Stromal cell of bone marrow (primary cell): ENCODE measurements at places on chromosomes 1 and 21.

- no peak for DNase-seq
Measured at GRCh38 chr1:181075766-181076350, 12.6 kb upstream of the IER5 start.

DNA sequence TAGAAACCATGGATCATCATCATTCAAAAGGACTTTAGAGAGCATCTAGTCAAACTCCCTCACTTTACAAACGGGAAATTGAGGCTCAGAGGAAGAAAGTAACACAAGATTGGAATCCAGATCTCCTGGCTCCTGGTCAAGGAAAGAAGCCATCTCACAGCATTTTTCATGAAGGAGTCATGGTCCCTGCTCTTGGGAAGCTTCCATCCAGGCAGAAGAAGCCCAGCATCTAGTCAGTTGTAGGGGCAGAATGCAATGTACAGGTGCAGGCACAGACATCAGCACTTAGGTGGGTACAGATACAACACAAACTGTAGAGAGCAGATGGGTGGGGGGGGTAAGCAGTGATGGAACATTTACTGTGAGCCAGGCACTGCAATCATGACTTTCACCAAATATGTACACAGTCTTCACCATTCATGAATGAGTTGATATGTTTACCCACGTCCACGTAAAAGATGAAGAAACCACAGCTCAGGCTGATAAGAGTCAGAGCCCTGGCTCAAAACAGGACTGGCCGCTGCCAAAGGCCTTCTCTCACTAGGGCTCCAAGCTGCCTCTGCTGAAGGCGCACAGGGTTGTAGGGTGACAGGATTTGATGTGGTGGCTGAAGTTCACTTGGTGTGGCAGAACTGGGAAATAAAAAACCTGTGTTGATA, 44.0 kb downstream of the OPTC start:
- no peak for DNase-seq

GRCh38 chr1:233197940-233198339, 97.6 kb downstream of the PCNX2 start:
- DNase-seq: no peak

DNA sequence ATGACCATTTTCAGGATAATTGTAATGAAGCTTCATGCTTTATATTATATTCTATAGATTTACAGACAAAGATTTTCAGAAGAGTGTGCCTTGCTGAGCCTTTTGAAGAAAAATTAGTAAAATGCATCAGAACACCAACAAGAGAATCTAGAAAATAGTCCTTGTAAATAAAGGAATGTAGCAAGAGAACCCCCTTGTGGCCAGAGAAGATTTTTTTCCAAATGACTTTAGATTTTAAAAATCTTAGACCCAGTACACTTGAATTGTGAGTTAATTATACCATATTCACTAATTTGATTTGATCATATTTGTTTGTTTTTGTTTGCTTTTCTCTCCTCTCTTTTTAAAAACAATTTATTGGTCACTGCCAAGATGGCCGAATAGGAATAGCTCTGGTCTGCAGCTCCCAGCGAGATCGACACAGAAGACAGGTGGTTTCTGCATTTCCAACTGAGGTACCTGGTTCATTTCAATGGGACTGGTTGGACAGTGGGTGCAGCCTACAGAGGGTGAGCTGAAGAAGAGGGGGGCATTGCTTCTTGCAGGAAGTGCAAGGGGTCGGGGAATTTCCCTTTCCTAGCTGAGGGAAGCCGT, 12.8 kb upstream of the IFI44L start:
- no peak for DNase-seq

DNA sequence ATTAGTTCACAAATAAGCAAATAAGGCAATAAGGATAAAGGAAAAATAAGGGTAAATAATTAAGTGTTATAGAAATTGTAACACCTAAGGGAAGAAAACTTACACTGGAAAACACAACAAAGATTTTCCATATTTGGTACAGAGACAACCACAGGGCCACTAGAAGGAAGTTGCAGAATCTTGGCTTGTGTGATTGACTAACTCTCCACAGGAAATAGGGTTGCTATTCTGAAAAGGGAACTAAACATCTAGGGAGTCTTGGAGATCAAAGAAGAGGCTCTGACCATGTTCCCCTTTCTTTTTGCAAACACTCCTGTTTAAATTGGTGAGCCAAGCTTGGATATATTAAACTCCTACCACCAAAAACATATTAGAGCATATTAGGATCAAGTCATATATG, 59.1 kb downstream of the APCS start:
- no peak for DNase-seq

GRCh38 chr21:42835611-42836401, 43.5 kb downstream of the WDR4 start:
- DNase-seq: no peak

GRCh38 chr1:7250176-7250575, 464.9 kb downstream of the CAMTA1 start:
- DNase-seq: no peak

GRCh38 chr1:194013561-194013960, 827.1 kb upstream of the B3GALT2 start:
- DNase-seq: no peak

- peak; percentile 97 for DNase-seq
Measured at GRCh38 chr21:42939582-42940413, 14.4 kb upstream of the ERVH48-1 start.

GRCh38 chr21:35952651-35953340, 107.5 kb downstream of the SETD4 start:
- no peak for DNase-seq

DNA sequence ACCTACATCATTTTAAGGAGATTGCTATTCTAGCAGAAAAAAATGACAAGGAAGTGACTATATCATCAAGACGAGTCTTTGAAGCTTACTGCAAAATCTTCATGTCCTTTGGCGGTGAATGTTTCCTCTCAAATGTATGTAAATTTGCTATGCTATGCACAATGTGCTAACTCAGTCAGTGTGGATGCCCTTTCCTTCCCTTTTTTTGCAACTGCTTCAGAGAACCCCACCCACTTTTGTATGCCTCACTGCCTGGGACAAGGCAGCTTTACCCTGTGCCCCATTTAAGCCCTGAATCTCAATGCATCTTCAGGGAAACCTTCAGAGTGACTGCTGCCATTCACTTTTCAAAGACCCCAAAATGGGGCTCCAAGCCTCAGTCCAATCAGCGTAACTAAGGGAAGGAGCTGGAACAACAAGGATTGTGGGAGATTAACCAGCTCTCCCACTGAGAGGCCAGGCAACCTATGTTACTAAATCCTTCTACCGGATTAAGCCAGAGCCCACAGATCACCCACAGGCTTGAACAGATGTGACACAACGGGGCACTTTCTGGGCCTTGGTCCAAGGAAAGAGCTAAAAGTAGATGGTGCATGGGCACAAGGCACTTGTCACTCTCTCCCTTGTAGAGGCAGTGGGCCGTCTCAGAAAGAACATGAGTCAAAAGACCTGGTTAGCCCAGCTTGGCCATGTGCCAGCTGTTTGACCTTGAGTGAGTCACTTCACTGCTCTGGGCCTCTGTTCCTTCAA, 154.4 kb downstream of the PLPP3 start:
- DNase-seq: no peak

DNA sequence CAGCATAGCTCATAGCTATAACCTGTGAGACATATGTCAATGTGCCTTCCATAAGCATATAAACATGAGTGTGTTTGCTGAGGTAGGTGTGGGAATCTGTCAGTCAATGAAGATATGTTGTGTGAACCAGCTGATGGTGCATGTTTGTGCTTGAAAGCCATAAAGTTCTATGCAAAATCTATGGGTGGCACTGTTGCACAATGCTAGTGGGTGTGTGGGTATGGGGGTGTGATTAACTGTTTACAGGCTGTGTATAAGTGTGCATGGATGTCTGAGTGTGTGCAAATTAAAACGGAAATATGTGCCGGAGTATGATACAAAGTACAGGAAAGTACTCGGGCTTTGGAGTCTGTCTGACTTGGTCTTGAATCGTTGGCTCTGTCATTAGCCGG, 1.0 kb upstream of the ATP2B4 start:
- DNase-seq: no peak

- no peak for DNase-seq
Measured at GRCh38 chr1:11461531-11462137, 17.3 kb upstream of the DISP3 start.

DNA sequence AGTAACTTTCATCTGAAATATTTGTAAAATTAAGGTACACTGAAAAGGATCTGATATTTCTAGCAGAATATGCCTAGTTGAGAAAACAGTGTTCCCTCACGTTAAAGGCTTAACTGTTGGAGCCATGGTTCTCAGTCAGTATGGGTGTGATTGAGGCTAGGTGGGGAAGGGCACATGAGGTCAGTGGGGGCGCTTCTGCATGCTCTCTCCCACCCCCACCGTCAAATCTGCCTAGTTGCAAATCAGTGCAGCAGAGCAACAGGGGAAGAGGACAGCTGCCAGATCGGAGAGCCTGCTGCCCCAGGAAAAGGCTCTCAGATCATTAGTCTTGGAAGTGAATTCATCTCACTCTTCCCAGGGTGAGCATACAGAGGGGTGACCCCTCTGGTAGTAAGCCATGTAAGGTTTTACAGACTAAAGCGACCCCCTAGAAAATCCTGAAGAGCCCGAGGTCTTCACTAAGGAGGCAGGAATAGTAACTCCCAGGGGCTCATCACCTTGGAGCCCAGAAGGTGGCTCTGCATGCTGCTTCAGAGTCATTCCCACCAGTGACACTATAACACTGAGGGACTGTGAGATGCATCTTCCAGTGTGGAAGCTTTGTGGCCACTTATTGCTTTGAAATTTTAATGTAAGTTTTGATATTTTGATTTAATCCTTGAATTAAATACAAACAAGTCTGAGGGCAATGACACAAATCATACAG, 83.1 kb upstream of the BARHL2 start:
- no peak for DNase-seq

DNA sequence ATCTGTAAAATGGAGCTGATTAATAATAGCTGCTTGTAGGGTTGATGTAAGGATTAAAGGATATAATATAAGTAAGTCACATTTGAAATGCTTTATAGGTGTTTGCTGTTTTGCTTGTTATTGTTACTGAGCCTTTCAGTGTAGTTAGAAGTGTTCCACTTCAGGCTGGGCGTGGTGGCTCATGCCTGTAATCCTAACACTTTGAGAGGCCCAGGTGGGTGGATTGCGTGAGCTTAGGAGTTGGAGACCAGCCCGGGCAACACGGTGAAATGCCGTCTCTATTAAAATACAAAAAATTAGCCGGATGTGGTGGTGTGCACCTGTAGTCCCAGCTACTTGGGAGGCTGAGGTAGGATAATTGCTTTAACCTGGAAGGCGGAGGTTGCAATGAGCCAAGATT, 12.2 kb downstream of the TRNAU1AP start:
- no peak for DNase-seq

GRCh38 chr1:61300899-61301298, 218.5 kb downstream of the NFIA start:
- no peak for DNase-seq

DNA sequence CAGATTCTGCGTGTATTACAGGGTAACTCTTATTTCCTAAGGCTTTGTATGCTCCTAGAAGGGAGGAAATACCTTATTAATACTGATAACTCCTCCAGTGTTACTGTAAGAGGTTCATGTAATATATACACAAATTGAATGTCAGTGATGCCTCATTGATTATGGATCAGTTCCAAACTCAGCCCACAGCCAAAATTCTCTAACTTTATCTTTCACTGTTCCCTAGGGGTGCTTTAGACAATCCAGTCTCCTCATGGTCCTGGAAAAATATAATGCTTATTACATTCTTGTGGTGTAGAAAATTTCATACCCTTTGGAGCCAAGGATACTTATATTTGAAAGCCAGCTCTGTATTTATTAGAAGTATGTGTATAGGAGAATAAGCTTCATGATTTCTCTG, 73.0 kb downstream of the NGF start:
- DNase-seq: no peak
